ENCODE measurements at places on chromosomes 13 and 19.

GRCh38 chr19:14473073-14473977, 1.8 kb downstream of the PTGER1 start:
- no peak for DNase-seq

- no peak for DNase-seq
Measured at GRCh38 chr13:89097994-89098393, 1426.8 kb downstream of the SLITRK5 start.

- DNase-seq: no peak
Measured at GRCh38 chr13:111411151-111411858, 90.9 kb downstream of the TEX29 start.

DNA sequence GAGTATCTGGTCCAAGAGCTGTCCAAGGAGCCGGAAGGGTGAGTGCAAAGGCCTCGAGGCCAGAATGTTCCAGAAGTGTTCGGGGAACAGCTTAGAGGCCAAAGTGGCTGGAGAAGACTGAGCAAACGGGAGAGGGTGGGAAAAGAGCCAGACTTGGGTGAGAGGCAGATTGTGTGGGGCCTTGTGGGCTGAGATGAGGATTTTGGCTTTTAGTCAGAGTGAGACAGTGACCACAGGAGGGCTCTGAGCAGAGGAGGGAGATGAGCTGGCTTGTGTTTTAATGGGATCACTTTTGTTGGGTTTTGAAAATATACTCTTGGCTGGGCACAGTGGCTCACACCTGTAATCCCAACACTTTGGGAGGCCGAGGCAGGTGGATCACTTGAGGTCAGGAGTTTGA, 5.6 kb downstream of the NANOS2 start:
- DNase-seq: no peak

GRCh38 chr13:112071723-112072533, 5.0 kb downstream of the SOX1 start:
- no peak for DNase-seq

- DNase-seq: no peak
Measured at GRCh38 chr19:35417713-35418534, 30.1 kb upstream of the FFAR2 start.
